ENCODE measurements at places on chromosomes 2 and 18. TPM values are rescaled to one million over a fixed set of nuclear protein-coding genes. Genes with fewer than 3 reads are reported as not detected.

The CACNB4 gene
- 5.6 TPM for total RNA-seq

The ATF2 gene
- total RNA-seq, result 58.9 TPM

The ANKRD53 gene
- total RNA-seq, result 4.6 TPM

The PTPRN gene
- total RNA-seq, result not detected

The GRB14 gene
- total RNA-seq, result 4.7 TPM

The TGFA gene
- 1.9 TPM for total RNA-seq

The POTEJ gene
- total RNA-seq, result not detected

The MERTK gene
- total RNA-seq, result 47.1 TPM

The SIX3 gene
- total RNA-seq, result 0.14 TPM

The AQP12A gene
- not detected for total RNA-seq

The MOCOS gene
- 2.0 TPM for total RNA-seq

The SLC16A14 gene
- 3.0 TPM for total RNA-seq

The SCG2 gene
- total RNA-seq, result 0.56 TPM

The KCNK3 gene
- total RNA-seq, result 19.6 TPM

The NAT8 gene
- not detected for total RNA-seq

The CYP20A1 gene
- total RNA-seq, result 22.9 TPM

The OLA1 gene
- total RNA-seq, result 15.2 TPM

The CDK5R2 gene
- not detected for total RNA-seq

All from thoracic aorta (tissue), 2 donors.